ENCODE measurements at places on chromosomes 12 and 14.
A peak's percentile ranks its signal among the peaks of the same experiment; 100 is the strongest.

DNA sequence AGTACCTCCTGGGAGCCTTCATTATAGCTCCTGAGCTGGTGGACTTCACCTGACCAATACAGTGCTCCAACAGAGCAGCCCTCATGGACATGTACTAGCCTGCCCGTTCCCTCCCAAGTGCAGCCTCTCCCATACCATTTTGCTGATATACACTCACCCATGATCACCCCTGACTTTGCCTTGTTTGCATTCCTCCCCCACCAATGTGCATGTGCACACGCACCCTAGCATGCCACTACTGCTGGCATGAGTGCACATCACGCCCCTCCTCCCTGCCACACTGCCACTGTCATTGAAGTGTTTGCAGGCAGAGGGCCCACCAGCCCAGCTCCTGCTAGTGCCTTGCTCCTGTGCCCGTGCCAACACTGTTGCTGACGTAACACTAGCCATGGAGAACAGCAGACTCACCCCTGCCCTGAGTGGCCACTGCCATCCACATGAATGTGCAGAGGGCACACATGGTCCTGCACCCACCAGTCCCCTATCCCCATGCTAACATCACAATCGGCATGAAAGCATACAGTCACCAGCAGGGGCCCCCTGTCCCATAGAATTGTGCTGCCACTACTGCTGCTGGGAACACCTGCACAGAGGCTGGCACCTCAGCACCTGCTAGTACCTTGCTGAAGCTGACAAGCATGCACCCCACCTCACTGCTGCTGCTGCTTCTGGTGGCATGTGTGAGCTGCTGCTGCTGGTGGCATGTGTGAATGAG is 110.3 kb downstream of the SINHCAF start:
- DNase-seq: no peak

DNA sequence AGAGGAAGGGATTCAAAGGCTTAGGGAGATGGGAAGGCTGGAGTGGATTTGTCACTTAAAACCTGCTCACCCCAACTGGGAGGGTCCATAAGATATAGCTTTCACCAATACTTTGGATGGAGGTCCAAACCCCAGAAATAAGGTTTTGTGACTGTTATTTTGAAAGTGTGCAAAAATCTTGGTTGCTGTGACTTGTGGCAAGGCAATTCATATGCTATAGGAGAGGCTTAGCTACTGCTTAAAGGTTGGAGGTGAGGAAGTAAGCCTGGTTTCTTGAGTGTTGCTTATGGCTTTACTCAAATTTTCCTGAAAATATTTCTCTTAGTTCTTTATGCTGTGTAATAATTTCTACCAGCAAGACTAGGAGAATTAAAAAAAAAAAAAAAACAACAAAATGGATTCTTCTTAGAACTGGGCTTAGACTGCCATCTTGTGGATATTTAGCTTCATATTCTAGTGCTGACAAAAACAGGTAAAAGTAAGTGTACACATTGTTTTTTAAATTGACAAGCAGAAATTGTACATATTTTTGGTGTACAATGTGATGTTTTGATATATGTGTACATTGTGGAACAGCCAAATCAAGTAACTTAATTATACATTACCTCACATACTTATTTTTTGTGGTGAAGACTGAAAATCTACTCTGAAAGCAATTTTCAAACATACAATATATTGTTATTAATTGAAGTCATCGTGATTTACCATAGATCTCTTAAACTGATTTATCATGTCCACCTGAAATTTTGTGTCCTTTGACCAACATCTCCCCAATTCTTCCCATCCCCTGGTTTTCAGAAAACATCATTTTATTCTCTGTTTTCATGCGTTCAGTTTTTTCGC is 23.0 kb downstream of the PDE6H start:
- peak; percentile 35 for DNase-seq

- DNase-seq: no peak
These were observed 115.2 kb upstream of the RTL1 start for GRCh38 chr14:101018561-101019290.

DNA sequence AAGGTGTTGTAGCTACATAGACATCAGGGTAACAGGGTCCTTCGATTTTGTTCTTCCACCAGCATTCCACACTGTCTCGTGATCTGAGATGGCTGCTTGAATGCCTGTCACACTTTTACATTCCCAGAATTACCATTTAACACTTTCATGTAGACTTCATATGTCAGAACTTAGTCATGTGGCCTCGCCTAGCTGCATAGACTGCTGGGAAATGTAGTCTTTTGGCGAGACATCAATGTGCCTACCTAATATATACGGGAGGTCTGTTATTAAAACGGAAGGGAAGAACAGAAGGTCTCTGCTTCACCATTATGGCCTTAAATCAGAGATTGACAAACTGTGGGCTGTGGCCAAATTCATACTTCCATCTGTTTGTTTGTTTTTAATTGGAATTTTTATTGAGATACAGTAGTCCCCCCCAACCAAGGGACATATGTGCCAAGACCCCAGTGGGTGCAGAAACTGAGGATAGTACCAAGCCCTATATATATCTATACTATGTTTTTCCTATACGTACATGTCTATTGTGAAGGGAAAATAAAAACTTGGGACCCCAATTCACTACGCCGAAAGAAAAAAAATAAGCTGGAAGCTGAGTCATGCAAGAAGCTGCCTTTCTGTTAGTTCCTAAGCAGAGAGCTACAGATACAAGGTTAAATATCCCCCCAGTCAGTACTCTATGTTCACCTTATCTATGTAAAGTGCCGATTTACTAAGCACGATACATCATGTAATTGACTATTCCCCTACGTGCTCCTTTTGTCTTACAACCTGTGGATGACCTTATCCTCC is 11.3 kb upstream of the HRK start:
- DNase-seq: no peak

DNA sequence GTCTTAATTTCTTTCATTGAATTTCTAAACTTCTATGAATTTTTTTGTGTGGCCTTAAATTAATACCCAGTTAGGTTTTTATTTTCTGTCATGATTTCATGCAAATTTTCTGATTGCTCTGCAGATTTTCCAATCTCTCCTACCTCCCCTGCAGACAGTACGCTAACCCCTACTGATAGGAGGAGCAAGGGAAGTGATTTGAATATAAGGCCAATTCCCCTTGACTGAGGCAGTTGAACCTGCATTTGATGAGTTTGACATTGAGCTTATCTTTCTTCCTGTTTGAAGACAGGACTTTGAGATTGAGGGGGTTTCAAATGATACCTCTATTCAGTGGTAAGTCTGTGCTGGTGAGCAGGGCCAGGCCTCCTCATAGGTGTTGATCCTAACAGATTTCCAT is 74.6 kb downstream of the SNAPC1 start:
- DNase-seq: no peak

- DNase-seq: no peak
These were observed 67.1 kb downstream of the PPFIA2 start for GRCh38 chr12:81692008-81692407.

GRCh38 chr12:108438667-108439066 is 76.4 kb upstream of the FICD start:
- DNase-seq: no peak
